Right atrium auricular region (tissue), 2 donors: ENCODE measurements at places on chromosomes 13 and 19. TPM values are rescaled to one million over a fixed set of nuclear protein-coding genes. Genes with fewer than 3 reads are reported as not detected.

DNA sequence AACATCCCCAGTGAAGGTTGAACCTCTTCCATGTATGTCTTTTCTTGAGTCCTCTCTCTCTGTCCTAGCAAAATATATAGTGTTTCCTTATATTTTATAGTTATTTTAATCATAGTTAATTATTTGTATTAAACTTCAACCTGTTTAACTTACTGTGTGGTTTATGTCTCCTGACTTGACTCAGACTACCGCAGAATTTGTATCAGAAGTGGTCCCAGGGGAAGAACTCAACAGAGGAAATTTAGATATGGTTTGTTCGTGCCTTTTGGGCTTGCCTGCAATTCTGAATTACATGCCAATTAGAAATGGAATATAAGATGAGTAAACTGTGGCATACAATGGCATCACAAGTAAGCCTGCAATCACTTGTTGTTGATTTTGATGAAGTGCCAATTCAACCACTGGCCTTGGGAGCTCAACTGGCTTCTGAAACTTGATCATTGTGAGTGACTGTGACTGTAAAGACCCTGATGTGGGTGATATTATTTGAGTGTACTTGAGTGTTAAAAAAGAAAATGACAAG lies 1459.5 kb upstream of the PCDH20 start:
- no peak for DNase-seq

GRCh38 chr13:113857531-113858195 lies 6.2 kb downstream of the GAS6 start:
- no peak for DNase-seq

DNA sequence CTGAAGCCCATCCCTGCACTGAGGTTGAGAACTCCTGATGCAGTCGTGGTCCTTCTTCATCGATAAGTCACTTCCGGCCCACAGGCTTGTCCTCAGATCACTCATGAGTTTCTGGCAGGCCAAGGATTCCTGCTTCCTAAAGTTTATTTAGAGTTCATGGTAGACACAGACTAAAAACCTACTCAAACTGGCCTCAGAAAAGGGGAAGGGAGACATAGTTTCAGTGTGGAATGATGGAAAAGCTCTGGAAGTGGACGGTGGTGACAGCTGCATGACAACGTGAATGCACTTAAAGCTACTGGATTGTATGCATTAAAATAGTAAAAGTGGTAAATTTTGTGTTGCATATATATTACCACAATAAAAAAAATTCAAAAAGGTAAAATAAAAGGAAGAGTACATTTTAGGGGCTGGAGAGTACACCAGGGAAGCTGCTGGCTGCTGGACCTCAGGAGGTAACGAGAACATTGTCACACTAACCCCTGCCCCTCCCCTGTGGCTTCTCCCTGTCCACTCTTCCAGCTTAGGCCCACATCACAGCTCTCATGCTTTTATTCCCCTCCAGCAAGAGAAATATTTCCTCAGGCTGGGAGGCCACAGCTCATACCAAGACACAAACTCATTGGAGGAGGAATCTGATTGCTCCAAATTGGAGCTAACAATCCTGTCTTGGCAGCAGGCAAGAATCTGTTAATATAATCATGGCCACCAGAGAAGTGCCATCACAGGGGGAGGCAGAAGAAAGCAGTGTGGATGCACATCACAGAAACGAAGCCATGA lies 741.0 kb downstream of the UQCRFS1 start:
- no peak for DNase-seq

IGFL4 gene
- total RNA-seq, result not detected

VSTM2B gene
- total RNA-seq, result not detected

- DNase-seq, result no peak
Observed at GRCh38 chr13:41401366-41401765, 56.0 kb upstream of the RGCC start.
